ENCODE measurements at places on chromosomes 6 and 20.
A peak's percentile ranks its signal among the peaks of the same experiment; 100 is the strongest.

GRCh38 chr6:39207416-39208222 lies 21.7 kb downstream of the KCNK5 start:
- no peak for DNase-seq

- peak; percentile 21 for DNase-seq
Measured at GRCh38 chr6:142387997-142388815, 86.4 kb downstream of the ADGRG6 start.

DNA sequence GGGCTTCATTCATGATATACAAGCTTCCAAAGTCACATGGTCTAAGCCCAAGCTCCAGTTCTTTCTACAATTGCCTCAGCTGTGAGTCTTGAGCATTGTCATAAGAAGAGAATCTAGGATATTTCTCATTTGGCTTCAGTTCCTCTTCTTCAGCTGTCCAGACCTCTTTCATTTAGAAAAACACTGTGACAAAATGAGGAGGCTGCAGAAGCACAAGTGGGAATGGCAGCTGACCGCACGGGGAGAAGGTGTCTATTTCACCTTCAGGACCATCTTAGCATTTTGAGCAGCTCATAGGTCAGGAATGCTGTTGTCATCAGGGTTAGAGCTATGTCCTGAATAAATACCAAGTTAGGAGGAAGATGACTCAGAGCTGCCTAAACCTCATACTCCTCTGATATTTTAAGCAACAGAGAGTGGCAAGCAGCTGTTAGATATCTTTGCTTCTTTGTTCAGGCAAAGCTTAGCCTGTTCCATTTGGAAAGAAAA lies 390.1 kb upstream of the CITED2 start:
- no peak for DNase-seq

DNA sequence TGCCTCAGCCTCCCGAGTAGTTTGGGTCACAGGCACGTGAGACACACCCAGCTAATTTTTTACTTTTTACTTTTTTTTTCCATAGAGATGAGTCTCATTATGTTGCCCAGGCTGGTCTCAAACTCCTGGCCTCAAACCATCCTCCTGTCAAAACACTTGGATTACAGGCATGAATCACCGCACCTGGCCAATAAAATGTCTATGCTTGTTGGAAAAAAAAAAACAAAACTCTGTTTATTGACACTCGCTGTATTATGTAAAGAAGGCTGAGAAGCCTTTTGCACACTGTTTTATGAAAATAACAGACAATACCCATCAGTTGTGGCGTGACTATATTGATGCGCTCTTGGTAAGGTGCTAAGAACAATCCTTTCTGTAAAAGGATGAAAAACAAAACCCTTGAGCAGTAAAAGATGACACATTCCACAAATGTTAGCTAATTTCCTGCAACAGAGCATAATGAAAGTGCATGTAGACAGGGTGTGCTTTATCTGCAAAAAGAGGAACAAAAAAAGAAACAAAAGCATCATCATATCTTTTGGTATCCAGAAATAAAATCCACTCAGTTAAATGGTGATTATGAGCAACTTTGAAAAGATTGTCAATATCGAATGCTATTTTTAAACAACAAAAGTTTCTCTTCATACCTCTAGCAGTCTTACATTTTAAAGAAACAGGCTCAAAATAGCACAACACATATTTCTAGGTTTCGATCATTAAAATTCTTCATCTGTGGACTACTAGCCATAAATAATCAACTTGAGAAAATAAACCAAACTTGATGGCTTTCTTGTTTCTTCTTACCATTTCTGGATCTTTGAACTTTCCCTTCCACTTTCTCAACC lies 108.3 kb upstream of the PHACTR1 start:
- DNase-seq, result no peak

GRCh38 chr6:45832063-45832462 lies 183.6 kb downstream of the CLIC5 start:
- DNase-seq, result no peak

- no peak for DNase-seq
Measured at GRCh38 chr6:112287577-112288225, 33.3 kb upstream of the LAMA4 start.

DNA sequence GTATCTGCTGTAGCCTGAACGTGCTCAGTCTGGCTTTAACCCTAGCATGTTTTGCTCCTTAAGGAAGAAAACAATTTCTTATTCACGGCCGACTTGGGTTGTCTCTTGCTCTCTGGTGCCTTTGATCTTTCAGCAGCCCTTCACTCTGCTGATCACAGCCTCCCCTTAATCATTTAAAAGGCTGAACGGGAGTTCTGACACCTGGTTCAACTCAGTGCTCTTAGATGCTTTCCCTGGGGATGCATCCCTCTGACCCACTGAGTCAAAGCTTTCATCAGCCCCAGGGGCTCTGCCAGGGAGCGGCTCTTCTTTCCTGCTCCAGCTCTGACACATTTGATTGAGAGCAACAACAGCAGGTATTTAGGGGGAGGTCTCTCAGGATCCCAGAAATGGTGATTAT lies 79.0 kb upstream of the FYN start:
- DNase-seq, result no peak

GRCh38 chr6:145583753-145584152 lies 151.6 kb downstream of the EPM2A start:
- DNase-seq, result no peak
